NCI-H2081 treated with DMSO at 0.1 percent for 48 hours (cell line): ENCODE measurements at places on chromosomes 11 and 22.

- DNase-seq = no peak
These were observed 1.2 kb downstream of the BID start for GRCh38 chr22:17772958-17773605.

DNA sequence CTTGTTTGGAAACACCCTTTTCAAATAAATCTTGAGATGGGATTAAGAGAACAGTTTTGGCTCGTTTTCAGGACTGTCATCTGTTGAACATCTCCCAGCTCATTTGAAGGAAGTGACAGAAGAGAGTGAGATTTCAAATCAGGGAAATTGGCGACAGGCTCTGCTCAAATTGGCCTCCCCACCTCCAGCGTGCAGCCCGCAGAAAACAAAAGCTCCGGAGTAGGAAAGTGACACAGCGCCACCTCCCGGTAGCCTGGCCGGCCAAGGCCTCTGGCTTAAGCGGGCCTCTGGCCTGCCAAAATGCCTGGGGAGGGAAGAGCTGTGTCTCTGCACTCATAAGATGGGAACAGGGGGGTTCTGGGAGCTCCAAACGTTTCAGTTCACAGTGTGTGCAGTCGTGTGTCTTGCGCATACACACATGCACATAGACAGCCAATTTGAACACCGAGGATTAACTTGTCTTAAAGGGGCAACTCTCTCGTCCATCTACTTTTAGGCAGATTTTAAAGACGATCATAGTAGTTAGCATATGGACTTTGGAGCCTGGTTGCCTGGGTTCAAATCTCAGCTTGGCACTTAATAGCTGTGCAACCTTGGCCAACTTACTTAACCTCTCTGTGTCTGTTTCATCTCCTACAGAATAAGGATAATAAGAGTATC is 132.7 kb upstream of the RCN1 start:
- DNase-seq = no peak

DNA sequence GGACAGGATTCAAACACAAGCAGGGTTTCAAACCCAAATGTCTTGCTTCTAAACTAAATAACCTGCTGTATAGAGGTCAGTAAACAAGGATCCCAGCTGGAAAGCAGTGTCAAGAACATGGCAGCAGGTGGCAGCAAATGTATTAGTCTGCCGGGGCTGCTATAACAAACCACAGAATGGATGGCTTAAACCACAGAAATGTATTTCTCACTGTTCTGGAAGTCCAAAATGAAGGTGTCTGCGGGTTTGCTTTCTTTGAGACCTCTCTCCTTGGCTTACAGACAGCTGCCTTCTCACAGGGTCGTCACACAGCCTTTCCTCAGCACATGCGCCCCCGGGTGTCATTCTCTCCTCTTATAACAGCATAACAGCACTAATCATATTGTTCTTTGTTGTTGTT is 65.1 kb upstream of the LRRC55 start:
- no peak for DNase-seq

DNA sequence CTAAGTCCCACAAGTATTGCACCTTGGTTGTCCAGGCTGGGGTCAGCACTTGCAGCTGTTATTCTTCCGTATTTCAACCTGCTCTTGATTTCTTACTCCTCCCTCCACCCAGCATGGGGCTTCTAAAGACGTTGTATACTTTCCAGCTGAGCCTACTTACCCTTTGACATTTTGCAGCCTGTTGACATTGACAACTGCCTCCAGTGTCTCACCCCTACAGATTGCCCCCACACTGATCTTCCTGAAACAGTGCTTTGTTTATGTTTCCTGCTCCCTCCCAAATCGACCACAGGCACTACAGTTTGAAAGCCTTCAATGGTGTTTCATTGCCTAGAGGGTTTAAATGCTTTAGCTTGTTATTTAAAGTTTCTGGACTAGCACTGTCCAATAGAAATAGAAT is 56.6 kb downstream of the FAM83F start:
- DNase-seq = no peak

DNA sequence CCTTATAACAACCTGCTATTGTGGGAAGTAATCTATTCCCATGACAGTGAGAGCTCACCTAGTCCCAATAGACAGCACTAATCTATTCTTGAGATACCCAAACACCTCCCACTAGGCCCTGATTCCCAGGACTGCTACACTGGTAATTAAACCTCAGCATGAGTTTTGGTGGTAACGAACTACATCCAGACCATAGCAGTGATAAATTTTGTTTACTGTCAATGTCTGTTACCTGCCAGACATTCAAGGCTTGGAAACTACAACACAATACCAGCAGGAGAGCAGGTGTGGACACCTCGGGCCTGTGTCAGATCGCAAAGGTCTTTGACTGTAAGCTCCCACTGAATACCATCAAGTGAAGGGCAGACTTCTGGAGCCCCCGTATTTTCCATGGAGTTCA is 187.1 kb downstream of the ARHGAP42 start:
- no peak for DNase-seq
